ENCODE measurements at places on chromosomes 3 and 15. TPM values are rescaled to one million over a fixed set of nuclear protein-coding genes. Genes with fewer than 3 reads are reported as not detected.

Gene HYKK
- not detected for polyA plus RNA-seq

Gene DRD3
- polyA plus RNA-seq: not detected

Gene P2RY1
- 4.2 TPM for polyA plus RNA-seq

Gene PRICKLE2
- 7.8 TPM for polyA plus RNA-seq

DNA sequence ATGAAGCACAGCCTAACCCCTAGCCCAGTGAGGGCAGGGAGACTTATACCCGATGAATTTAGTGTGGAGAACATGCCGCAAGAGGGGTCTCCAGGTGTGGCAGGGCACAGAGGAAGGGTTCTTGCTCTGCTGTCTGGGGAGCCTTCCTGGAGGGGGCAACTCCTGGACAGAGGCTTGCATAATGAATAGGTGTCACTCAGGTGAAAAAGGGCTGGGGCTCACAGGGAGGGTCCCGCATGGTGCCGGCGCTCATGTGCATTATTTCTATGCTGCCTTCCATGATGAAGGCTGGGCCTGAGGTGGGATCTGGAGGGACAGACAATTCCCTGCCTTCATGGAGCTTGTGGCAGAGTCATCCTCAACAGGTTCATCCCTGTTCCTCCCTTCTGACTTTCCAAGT lies 51.5 kb downstream of the ITGA11 start:
- DNase-seq: no peak

DNA sequence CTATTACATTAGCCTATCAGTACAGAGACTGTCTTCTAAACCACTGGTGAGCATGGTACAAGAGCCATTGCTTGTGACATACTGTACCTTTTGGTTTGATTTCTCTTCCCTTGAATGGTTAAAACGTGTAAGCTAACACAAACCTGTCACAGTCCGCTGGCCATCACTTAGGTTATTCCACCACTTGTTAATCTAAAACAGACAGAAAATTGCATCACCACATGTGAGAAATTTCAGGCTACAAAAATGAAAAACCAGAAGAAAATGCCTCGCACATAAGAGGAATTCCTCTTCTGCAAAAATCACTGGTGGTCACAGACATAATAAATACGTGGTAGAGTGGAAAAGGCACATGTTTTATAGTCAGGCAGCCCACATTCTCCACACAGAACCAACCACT lies 22.1 kb downstream of the PARL start:
- DNase-seq: no peak

- DNase-seq: no peak
Observed at GRCh38 chr15:40598126-40598525, 4.1 kb downstream of the KNL1 start.

DNA sequence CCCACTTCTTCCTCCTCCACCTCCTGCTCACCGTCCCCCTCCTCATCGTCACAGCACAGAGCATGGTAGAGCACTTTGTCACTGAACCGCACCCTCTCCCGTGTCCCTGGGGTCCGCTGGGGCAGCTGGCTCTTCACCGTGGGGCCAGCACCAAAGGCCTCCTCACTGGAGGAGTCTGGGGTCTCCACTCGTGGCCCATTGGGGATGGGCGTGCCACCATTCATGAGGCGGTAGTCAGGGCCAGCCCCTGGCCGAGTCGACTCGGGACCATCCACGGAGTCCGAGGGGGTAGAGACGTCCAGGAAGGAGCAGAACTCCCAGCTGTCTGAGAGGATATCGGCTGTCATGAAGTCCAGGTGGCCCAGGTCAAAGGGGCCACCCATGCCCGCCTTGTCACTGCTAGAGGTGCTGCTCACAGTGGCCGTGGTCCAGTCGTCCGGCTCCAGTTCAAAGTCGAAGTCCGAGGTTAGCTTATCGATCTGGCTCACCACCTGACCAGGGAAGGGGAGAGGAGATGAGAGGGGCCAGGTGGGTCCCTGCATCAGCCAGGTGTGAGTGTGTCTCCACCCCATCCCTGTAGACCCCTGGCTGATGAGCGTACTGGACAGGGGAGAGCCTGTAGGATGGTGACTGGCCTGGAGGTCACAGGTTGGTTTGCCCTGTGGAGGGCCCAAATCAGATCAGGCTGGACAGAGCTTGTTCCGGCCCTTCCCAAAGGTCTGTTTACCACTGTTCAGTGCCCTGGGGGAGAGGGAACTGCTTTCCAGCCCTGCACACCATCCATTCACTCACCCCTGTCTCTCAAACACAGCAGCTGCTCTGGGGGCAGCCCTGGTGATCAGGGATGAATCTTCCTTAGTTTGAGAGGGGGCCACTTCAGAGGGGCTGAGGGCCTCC lies 12.8 kb downstream of the INSYN1 start:
- no peak for DNase-seq

Data from muscle of arm (tissue), 14 donors.